ENCODE measurements at places on chromosomes 4 and X.

DNA sequence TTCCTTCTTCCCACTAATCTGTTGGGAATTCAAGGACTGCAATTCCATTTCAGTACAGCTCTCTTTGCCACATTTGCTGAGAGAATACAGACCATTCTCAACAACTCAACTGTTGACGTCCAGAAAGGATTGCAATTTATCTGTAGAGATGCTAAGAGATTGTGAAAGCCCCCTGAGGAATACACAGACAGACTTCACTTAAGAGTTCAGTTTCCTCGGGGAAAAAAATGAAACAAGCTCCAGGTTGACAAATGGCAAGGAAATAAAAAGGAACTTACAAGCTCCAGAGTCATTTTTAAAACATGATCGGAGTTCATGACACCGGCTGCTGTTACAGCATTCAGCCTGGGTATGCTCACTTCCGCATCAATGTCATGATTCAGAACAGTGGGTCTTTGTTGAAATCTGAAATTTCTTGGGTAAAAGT is 13.8 kb downstream of the TLR10 start:
- DNase-seq: no peak

DNA sequence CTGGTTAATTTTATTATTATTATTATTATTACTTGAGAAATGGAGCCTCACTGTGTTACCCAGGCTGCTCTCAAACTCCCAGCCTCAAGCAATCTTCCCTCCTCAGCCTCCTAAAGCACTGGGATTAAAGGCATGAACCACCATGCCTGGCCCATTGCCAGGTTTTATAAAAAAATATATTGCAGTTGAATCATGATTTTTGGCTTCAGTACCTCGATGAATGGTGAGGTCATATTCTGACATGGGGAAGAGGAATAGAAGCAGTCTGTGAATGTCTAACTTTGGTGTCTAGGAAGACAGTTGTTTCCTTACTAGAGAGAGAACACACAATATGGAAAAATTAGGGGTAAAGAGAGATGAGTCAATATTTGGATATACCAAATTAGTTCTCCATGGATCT is 32.0 kb downstream of the CCSER1 start:
- DNase-seq: no peak

DNA sequence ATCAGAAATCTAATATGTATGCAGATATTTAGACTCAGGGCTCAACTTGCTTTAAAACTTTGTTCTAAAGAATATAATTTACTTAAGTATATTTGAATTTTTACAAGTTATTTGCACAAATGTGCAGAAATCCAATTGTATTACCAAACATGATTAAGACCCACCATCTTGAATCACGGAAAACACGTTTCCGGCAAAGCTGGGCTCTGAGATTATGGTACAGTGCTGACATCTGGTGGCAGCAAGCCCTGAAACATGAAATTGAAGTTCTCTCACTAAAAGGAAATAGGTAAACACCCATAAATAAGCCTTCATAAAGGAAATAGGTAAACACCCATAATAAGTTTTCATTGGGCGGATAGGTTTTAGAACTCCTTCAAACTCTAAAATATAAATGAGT is 98.3 kb upstream of the MAOA start:
- DNase-seq: no peak

DNA sequence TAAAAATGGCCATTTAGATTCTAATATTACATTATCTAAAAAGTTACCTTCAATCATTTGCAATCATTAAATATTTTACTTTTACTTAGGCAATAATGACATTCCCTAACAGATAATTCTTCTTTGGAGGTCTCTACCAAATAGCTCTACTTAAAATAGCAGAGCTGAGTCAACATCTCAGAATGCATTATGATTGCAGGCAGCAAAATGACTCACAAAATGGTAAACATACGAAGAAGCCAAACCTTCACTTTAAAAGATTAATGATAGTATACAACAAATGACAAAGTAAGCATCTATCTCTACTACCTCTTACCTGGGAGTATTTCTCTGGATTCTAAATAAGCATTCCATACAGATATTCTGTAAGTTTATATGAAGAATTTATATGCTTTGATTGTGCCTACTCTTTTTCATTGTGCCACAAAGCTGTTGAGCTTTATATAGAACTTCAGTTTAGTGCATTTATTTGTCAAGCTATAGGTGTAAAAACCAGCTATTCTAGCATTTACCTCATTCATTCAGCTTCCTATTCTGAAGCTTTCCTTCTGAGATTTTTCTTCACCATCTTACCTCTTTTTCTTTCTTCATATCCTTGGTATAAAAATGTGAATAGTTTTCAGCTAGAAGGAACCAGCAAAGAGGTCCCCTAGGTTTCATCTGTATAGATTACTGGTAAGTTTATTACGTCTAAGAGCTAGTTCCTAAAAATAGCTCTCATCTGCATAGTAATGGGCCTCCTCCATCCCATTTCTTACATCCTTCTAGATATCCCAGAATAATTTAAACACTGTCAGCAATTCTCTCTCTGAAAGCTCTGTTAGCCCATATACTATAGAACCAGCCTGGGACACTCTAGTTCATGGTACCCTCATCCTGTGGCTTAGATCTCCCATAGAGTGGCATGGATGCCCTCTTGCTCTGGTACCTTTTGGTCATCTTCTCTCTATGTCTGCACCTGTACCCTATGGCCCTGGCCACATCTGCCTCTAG is 17.2 kb upstream of the SPCS3 start:
- no peak for DNase-seq

- DNase-seq: no peak
Measured at GRCh38 chr4:23911675-23912455, 22.0 kb upstream of the PPARGC1A start.

- DNase-seq: no peak
Measured at GRCh38 chr4:186798951-186799659, 75.4 kb upstream of the FAT1 start.

GRCh38 chr4:104860238-104861123 is 286.2 kb upstream of the TET2 start:
- DNase-seq: no peak

GRCh38 chr4:80237992-80238391 is 28.5 kb upstream of the FGF5 start:
- DNase-seq: no peak

DNA sequence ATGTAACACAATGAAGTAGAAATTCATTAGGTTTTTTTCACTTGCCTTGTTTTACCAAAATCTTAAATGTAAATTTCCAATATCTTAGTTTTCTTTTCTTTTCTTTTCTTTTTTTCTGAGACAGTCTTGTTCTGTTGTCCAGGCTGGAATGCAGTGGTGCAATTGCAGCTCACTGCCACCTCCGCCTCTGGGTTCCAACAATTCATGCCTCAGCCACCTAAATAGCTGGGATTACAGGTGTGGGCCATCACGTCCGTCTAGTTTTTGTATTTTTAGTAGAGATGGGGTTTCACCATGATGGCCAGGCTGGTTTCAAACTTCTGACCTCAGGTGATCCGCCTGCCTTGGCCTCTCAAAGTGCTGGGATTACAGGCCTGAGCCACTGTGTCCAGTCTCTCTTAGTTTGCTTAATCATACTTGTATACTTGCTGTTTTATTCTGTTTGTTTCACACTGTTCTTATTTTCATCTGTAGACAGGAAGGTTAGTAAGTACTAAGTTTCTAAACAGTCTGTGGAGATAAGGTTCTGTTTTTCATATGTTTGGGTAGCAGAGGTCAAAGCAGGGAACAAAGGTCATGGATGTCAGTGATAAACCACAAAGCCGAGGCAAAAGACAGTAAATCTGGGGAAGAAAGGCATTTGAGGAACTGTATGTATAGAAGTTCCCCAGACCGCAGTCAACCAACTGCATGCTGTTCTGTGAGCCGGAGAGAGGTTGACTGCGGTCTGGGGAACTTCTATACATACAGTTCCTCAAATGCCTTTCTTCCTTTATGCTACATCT is 129.1 kb downstream of the CBR4 start:
- DNase-seq: no peak

DNA sequence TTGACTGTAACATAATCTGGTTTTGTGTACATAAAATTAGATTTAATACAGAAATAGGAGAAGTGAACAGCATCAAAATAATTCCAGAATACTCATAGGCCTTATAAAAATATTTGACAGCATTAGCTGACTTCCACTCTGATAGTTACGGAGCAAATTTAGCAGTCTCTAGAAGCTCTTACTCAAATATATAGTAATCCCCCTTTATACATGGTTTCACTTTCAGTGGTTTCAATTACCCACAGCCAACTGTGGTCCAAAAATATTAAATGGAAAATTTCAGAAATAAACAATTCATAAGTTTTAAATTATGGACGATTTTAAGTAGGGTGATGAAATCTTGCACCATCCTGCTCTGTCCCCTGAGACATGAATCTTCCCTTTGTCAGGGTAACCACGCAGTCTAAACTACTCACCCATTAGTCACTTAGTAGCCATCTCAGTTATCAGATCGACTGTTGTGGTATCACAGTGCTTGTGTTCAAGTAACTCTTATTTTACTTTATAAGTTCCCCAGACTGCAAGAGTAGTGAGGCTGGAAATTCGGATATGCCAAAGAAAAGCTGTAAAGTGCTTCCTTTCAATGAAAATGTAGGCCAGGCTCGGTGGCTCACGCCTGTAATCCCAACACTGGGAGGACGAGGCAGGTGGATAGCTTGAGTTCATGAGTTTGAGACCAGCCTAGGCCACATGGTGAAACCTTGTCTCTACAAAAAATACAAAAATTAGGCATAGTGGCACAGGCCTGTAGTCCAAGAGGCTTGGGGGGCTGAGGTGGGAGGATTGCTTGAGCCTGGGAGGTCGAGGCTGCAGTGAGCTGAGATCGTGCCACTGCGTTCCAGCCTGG is 17.2 kb upstream of the RTL9 start:
- DNase-seq: no peak

GRCh38 chrX:23785580-23785979 is 2.6 kb downstream of the SAT1 start:
- no peak for DNase-seq

GRCh38 chr4:140648716-140649308 is 80.1 kb upstream of the UCP1 start:
- DNase-seq: no peak

GRCh38 chr4:145819853-145820181 is 118.8 kb downstream of the ZNF827 start:
- no peak for DNase-seq

GRCh38 chr4:35464964-35465528 is 779.3 kb downstream of the ARAP2 start:
- no peak for DNase-seq

- DNase-seq: no peak
Measured at GRCh38 chrX:30957753-30958152, 68.7 kb upstream of the TAB3 start.

DNA sequence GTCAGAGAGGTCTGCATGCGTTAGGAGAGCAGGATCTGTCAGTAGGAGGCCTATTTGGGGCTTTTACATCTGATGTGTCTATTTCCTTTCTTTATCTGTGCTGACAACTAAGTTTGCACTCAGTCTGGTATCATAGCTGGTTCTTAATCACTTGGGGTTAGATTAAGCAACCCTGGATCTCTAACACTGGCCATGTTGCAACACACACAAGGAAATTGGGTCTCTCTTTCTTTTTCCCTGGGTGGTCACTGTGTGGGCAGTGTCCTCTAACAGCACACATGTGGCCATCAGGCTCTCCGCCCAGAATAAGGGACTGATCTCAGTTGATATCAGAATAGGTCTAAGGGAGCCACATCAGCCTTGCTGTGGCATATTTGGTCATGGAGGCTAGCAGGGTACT is 38.9 kb downstream of the IGFBP7 start:
- no peak for DNase-seq

DNA sequence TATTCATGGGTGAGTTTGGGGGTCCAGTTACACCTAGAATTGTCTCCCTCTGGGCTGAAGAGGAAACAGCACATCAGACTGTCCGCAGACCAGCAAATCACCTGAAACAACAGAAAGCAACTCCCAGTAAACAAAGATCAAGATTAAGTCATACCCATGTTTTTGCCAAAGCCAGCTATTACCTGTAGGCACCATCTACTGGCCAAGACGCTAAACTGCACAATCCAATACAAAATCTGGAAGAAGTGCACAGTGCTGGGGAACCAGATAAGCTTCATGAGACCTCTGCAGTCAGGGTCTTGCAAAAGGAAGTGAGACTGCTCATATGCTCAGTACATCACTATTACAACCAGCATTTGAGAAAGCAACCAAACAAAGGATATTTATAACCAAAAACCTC is 157.5 kb upstream of the ITM2A start:
- DNase-seq: no peak

GRCh38 chrX:100593581-100593980 is 8.8 kb downstream of the TNMD start:
- DNase-seq: no peak

GRCh38 chr4:26611885-26612284 is 28.0 kb downstream of the TBC1D19 start:
- no peak for DNase-seq

DNA sequence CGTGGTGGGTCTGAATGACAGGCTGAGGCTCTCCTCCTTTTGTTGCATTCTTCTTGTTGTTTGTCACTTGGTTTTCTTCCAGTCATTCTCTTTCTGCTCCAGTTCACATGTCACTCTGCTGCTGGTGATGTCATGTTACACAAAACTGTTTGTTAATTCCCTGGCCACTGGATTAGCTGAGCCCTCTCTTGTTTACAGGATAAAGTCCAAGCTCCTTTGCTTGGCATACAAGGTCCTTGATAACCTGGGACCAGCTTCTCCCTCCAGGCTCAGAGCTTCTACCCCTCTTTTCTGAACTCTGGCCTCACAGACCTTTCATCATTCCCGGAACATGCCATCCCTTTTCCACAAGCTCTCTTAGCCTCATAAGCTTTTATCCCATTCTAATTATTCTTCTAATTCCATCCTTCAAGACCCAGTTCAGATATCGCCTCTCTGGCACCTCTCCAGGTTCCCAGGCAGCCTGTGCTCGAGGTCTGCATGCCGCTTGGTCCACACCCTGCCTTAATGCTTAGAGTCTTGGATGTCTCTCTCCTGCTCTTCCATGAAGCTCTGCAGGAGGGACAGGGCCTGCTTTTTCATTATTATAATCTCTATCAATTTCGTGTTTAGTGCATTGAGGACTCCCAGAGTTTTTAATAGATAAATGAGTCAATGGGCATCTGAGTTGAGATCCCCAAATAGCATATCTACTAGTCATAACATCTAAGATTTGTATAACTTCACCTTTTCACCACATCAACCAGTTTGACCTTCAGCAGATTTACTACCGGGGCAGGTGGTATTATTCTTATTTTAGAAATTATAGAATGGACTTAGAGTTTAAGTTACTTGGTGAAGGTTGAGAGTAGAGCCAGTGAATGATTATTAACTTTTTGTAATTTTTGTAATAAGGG is 98.7 kb downstream of the TMEM131L start:
- DNase-seq: no peak

Data from Right ventricle myocardium inferior (tissue), 1 donor.